Effector memory CD4-positive, alpha-beta T cell (primary cell): ENCODE measurements at places on chromosomes 1 and 21.

- no peak for DNase-seq
Observed at GRCh38 chr1:67983867-67984266, 66.6 kb downstream of the DIRAS3 start.

DNA sequence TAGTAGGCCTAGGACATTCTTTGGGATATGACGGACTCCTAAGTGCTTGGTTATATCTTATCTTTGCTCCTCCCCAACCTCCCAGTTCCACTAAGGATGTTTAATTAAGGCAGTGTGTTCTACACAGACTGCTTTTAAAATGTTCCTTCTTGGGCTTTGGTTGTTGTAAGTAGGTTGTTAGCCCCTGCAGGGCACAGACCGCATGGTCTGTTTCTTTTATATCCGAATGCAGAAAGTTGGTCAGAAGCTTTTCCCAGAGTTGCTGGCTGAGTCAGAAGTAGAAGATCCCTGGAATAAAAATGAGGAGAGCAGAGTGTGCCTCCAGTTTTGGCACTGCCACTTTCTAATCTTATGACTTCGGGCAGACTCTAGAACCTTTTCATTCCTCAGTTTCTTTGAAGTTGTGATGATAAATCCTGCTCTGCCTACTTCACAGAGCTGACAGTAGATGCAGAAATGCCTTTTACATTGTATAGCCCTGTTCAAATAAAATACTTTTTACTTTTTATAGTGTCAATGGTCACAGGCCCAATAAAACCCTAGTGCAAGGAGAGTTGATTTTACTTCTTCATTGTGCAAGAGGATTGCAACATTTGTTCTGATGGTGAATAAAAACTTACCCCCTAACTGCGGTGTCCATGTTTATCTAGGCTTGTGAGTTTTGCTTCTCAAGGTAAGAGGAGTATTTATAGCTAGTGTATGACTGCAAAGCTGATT is 18.4 kb downstream of the FMN2 start:
- no peak for DNase-seq

DNA sequence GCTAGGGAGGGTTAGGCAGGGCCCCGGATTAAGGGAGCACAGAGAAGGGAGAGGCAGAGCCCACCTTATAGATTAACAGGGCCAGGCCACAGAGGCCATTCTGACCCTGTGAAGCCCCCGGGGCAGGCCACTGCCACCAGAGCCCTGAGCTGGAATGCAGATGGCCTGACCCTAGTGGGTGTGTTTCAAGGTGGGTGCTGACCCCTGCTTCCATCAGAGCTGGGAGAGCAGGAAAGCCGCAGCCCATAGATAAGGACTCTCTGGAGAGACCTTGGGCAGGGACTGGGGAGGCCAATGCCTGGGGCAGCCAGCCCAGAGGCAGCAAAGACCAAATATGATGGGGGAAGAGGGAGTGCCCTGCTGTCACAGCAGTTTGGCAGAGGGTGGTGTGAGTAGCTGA is 35.9 kb downstream of the NCMAP start:
- DNase-seq, result no peak

- no peak for DNase-seq
Observed at GRCh38 chr1:41578712-41579335, 94.3 kb upstream of the EDN2 start.

- DNase-seq, result no peak
Observed at GRCh38 chr21:37227071-37228002, 39.8 kb downstream of the VPS26C start.

DNA sequence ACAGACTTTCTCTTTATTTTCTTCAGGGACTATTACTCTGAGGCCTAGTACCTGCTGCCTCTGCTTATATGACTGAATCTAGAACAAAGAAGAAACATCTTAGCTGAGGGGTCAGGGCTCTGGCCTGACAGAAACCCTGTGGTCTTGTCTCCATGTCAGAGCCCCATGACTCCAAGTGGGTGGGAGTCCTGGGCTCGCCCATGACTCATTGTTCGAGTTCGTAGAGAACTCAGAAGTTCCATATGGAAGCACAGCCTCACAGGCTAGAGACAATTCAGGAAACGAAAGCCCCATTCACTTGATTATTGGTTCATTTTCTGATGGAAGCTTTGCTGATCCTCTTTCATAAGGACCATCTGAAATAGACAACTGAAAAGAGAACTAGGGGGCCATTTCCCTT is 73.2 kb downstream of the CD58 start:
- no peak for DNase-seq

DNA sequence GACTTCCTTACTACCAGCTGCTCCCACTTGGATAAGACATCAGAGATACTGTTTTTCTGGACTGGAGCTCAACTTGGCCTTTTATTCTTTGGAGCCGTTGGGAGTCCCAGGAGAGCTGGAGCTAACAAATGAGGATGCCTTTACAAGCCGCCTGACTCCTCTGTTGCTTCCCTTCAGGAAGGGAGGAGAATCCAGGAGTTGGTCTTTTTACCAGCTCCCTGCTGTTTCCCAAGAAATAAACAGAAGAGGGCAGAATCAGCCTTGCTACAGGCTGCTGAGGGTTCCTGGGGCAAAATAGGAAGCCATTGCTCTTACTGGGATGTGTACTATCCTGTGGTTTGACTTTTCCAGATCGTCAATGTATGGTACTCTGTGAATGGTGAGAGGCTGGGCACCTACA is 1.5 kb downstream of the EIF3I start:
- no peak for DNase-seq

- DNase-seq, result no peak
Observed at GRCh38 chr1:55275151-55275748, 60.1 kb upstream of the USP24 start.

GRCh38 chr1:223224465-223224864 is 81.4 kb upstream of the TLR5 start:
- no peak for DNase-seq

GRCh38 chr1:203038891-203039608 is 12.8 kb downstream of the PPFIA4 start:
- DNase-seq, result peak; percentile 16

DNA sequence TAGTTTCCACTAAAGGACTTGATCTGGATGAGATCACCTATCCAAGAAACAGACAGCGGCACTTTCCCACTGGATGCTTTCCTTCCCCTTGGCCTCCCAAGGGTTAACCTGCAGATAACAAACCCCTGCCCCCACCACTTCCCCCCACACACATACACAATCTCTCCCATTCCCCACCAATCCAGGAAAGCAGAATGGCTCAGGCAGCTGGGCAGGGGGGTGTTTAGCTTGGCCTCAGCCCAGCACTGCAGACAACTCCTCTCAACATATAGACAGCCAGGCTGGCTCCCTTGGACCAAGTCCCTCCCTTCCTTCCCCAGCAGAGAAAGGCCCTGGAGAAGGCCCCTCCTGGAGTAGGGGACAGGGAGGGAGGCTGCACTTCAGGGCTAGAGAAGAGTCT is 24.6 kb downstream of the PLEKHA6 start:
- no peak for DNase-seq

GRCh38 chr1:30383221-30383711 is 340.1 kb downstream of the MATN1 start:
- no peak for DNase-seq

- no peak for DNase-seq
Observed at GRCh38 chr1:116720364-116721038, 33.7 kb upstream of the CD2 start.

DNA sequence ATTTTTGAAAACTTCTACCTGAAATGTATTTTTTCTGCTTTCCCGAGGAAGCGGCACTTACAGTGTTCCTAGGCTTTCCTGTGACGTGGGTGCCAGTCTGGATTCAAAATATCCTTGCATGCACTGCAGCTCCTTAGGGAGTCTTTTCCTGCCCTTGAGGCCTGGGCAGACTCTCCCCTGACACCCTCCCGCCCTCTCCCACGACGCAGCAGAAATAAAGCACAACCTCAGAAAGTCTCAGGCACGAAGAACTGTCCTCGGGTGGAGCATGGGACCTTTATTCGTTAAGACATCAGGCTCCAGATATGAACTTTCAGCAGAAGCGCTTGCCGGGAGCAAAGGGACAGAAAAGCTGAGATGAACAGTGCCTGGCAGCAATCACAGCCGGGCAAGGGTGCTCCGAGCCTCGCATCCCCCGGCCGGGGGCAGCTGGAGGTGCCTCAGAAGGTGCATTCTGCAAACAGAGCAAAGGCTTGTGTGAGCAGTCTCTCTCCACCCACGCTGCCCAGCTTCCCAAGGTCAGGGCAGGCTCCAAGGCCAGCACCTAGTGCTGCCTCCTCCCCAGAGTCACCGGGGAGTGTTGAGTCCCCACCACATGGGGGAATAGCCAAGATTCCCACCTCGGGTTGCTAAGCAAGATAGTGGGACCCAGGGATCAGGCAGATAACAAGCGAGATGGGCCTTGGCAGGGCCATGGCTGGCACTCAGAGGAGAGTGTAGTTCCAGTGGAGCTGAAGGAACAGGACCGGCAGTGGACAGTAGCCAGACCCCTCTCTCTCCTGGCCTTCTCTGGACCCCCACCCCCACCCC is 3.2 kb downstream of the TFF3 start:
- DNase-seq, result no peak

DNA sequence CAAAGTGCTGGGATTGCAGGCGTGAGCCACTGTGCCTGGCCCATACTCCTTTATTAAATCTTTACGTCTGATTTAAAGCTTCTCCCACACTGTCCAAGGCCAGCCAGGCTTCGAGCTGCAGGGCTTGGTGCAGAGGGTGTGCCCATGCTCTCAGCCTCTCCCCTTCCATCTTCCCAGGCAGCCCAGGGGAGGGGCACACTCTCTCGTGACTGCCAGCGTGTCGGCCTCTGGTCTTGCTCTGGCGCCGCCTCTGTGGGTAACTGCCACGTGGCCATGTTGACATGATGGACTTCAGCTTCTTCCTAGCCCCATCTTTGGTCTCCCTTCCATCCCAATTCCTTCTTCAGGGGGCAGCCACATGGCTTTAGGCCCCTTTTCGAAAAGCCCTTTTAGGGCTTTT is 4.7 kb downstream of the GPR137B start:
- no peak for DNase-seq

DNA sequence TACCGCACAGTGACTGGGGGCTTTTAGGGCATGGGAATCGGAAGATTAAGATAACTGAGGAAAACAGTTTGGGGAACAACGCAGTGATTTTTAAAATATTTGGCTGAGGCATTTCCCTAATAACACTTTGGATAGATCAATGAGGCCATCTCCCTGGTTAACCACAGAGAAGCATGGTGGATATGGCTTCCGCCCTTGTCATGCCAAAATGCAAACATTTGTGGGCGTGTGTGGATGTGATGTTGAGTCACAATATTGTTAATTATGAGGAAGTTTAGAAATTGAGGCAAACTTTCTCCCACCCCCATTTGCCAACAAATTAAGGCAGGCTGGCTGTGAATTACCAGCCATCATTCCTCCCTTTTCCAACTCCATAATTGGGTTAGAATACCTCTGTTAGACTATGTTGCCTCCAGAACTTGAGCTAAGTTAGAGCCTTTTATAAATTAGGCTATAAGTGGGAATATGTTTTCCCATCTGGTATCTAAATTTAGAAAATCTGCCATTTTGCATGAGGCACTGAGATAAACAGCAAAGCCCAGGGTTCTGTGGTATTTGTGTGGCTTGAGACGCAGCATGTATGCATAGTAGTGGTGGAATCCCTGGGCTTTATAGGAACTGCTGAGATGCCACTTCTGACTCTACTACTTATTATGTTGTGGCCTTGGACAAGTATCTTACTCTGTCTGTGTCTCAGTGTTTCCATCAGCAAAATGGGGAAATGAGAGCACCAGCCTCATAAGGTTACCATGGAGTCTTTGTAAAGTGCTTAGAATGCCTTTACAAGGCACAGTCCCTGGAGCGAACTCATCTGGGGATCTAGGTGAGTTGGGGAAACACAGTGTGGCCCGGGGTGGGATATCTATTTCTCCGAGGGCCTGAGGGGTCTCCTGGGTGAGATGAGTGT is 154.6 kb downstream of the C1orf94 start:
- DNase-seq, result no peak

DNA sequence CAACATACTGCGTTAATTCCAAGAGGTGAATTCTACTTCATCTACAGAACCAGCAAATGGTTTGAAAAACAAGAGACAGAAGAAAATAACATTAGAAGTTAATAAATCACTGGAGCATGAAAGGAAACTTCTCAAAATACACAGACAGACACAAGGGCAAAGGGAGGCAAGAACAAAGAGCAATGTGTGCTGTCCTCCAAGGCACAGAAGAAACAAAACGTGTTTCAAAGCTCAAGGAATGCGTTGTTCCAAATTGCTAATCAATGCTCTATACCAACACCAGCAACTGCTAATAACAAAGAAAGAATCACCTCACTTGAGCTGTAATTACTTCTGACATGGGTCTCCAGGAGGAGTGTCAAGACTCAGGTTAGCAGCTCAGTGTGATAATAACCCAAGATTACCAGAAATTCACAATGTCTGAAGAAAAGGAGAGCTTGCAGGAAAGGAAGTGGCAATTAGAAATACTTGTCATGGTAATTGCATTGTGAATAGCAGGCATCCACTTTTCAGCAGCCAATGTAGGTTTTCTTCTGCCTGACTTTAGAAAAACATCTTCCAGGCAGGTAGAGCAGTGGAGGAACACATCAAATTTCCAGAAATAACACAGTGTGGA is 175.4 kb downstream of the SEC16B start:
- no peak for DNase-seq

GRCh38 chr1:206631085-206631509 is 4.2 kb upstream of the DYRK3 start:
- no peak for DNase-seq

GRCh38 chr1:186958520-186958919 is 129.8 kb downstream of the PLA2G4A start:
- no peak for DNase-seq

DNA sequence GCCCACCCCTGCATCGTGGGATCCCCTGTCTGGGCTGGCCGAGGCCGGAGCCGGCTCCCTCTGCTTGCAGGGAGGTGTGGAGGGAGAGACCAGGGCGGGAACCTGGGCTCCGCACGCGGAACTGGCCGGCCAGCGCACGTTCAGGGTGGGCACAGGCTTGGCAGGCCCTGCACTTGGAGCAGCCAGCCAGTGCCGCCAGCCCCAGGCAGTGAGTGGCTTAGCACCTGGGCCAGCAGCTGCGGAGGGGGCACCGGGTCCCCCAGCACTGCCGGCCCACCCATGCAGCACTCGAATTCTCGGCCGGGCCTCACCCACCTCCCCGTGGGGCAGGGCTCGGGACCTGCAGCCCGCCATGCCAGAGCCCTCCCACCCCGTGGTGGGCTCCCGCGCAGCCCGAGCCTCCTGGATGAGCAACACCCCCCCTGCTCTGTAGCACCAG is 422.6 kb downstream of the AMY1C start:
- no peak for DNase-seq

DNA sequence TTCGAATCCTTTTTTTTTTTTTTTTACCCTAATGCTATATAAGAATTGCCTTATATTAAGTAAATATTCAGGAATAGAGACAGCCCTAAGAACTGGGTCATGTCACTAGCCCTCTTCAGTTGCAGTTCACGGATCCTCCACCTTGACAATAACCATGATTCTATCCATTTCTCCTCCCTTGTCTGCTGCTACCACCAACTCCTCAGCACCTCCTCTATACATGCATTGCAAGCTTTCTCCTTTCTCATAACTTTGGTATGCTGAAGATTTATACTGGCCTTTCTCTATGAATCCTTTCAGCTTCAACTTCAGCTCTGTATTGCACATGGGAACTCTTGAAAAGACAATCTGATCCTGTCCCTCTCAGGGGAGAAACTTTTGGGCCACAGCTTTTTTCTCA is 14.3 kb upstream of the DR1 start:
- no peak for DNase-seq
